ENCODE measurements at places on chromosomes 6 and 20. TPM values are rescaled to one million over a fixed set of nuclear protein-coding genes. Genes with fewer than 3 reads are reported as not detected.

- no peaks in the 10 kb centered on the region for H3K27me3 ChIP-seq
- H3K27ac ChIP-seq, result no peak overlapping the region
- H3K4me1 ChIP-seq, result no peaks in the 10 kb centered on the region
- no peak for DNase-seq
- H3K4me3 ChIP-seq, result no peak overlapping the region
- H3K36me3 ChIP-seq, result peaks cover 4% of the 10 kb centered on the region
Measured at GRCh38 chr20:35111141-35111888, 18.7 kb upstream of the TRPC4AP start.

- no peak overlapping the region for H3K27ac ChIP-seq
- no peak for DNase-seq
- H3K27me3 ChIP-seq, result peaks cover 72% of the 10 kb centered on the region
Measured at GRCh38 chr6:96016334-96017069, 728 bp downstream of the FUT9 start.

DNA sequence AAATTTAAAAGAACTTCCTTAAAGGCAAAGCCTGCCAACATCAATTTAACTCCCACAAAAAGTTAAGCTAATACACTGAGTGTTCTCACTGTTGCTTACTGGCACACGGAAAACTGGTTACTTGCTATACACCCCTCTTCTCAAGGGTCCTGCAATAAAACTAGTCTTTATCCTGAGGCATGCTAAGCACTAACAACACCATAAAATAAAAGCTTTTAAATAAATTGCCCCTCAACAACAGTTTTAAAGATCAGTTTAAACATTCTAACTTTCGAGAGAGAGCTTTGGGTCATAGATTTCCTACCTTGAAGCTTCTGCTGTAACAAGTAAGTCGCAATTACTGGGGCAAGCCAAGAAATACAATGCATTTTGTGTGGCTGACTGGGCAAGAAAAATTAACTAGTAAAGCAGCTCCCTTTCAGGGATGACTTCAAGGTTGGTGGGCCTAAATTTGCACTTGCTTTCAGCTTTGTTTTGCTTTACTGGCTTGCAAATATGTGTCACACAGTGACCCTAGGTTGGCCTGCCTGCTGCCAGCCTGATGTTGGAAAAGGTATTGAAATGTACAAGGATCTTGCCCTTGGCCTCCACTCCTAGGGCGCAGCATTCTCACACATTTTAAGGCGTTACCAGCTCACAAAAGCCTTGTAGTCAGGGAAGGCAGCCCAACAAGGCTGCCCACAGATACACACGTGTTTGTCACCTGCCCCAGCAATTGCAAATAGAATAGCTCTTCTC lies 4.0 kb upstream of the HEY2 start:
- H3K4me3 ChIP-seq, result no peak overlapping the region
- no peak overlapping the region for H3K27ac ChIP-seq
- peaks cover 37% of the 10 kb centered on the region for H3K4me1 ChIP-seq
- no peaks in the 10 kb centered on the region for H3K36me3 ChIP-seq
- no peak for DNase-seq

The BIRC7 gene
- total RNA-seq, result 6.9 TPM

The HLA-DPB1 gene
- 20.4 TPM for total RNA-seq

The IFNGR1 gene
- total RNA-seq, result 20.3 TPM

DNA sequence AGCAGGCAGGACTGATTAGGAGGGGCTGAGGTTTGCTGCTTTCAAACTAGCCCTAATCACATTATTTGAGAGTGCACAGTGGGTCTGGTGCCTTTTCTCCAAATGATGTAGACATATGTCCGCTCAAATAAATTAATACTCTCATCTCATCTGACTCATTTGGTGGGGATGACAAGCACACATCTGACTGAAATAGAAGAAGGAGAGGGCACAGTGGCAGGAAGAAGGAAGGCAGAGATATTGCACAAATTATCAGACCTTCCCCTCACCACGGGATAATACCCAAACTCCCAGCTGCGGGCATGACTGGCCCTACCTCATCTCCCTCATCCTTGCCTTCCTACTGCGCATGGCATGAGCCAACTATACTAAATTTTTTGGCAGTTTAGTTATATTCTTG lies 33.9 kb upstream of the TNFRSF21 start:
- no peaks in the 10 kb centered on the region for H3K36me3 ChIP-seq
- no peaks in the 10 kb centered on the region for H3K4me1 ChIP-seq
- H3K27me3 ChIP-seq, result no peaks in the 10 kb centered on the region
- no peak overlapping the region for H3K27ac ChIP-seq

DNA sequence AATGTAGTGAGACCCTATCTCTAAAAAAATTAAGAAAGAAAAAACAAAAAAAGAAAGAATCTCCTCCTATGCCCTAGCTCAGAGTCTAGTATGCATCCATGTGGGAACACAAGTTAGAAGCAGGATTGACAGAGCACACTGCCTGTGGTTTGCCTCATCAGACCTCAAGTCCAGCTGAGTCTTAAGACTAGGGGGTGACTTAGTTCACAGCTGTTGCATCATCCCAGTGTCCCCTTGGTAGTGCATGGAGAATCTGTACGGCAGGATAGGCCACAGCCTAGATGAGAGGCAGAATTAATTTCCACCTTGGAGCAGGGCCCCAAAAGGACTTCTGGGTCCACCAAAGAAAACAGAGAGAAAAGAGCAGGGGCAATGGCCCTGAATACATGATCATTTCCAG lies 13.7 kb downstream of the PNPLA1 start:
- no peak overlapping the region for H3K27ac ChIP-seq
- no peak overlapping the region for H3K4me3 ChIP-seq

The CTAGE9 gene
- total RNA-seq, result not detected

- H3K27ac ChIP-seq, result no peak overlapping the region
- no peak overlapping the region for H3K4me3 ChIP-seq
- no peaks in the 10 kb centered on the region for H3K36me3 ChIP-seq
- H3K27me3 ChIP-seq, result peaks cover 73% of the 10 kb centered on the region
- no peak for DNase-seq
- no peaks in the 10 kb centered on the region for H3K4me1 ChIP-seq
Measured at GRCh38 chr20:45283551-45284057, 23.0 kb upstream of the RBPJL start.

GRCh38 chr6:32148289-32149091 lies 3.2 kb downstream of the PRRT1 start:
- H3K27ac ChIP-seq, result peak overlapping the region; percentile 31
- H3K4me1 ChIP-seq, result peaks cover 38% of the 10 kb centered on the region
- peak overlapping the region; percentile 45 for H3K4me3 ChIP-seq
- DNase-seq, result no peak
- H3K27me3 ChIP-seq, result no peaks in the 10 kb centered on the region
- peaks cover 3% of the 10 kb centered on the region for H3K36me3 ChIP-seq

- no peaks in the 10 kb centered on the region for H3K36me3 ChIP-seq
- no peak overlapping the region for H3K27ac ChIP-seq
- no peaks in the 10 kb centered on the region for H3K4me1 ChIP-seq
- peaks cover 74% of the 10 kb centered on the region for H3K27me3 ChIP-seq
- H3K4me3 ChIP-seq, result no peak overlapping the region
Measured at GRCh38 chr20:62480318-62480717, 4.5 kb upstream of the GATA5 start.

- H3K36me3 ChIP-seq, result peaks cover 10% of the 10 kb centered on the region
- DNase-seq, result no peak
- no peak overlapping the region for H3K27ac ChIP-seq
- peak overlapping the region; percentile 92 for H3K4me3 ChIP-seq
- H3K27me3 ChIP-seq, result no peaks in the 10 kb centered on the region
Measured at GRCh38 chr6:36444470-36444869, 1.7 kb downstream of the KCTD20 start.

The TRERF1 gene
- 14.0 TPM for total RNA-seq

- no peak overlapping the region for H3K4me3 ChIP-seq
- H3K27ac ChIP-seq, result no peak overlapping the region
- H3K27me3 ChIP-seq, result no peaks in the 10 kb centered on the region
- no peaks in the 10 kb centered on the region for H3K36me3 ChIP-seq
- no peaks in the 10 kb centered on the region for H3K4me1 ChIP-seq
Measured at GRCh38 chr6:11346516-11346915, 114.0 kb upstream of the NEDD9 start.

GRCh38 chr6:34884996-34885395 lies 2.8 kb downstream of the TAF11 start:
- peak overlapping the region; percentile 78 for H3K4me3 ChIP-seq
- no peak for DNase-seq
- peaks cover 11% of the 10 kb centered on the region for H3K36me3 ChIP-seq
- peaks cover 24% of the 10 kb centered on the region for H3K4me1 ChIP-seq
- H3K27me3 ChIP-seq, result no peaks in the 10 kb centered on the region

The ZBTB2 gene
- total RNA-seq, result 17.5 TPM

All from neural crest cell (in vitro differentiated cells).